BJ (cell line): ENCODE measurements at places on chromosomes 3 and 15.

GRCh38 chr3:190499122-190499521 is 14.8 kb upstream of the IL1RAP start:
- no peak for DNase-seq

DNA sequence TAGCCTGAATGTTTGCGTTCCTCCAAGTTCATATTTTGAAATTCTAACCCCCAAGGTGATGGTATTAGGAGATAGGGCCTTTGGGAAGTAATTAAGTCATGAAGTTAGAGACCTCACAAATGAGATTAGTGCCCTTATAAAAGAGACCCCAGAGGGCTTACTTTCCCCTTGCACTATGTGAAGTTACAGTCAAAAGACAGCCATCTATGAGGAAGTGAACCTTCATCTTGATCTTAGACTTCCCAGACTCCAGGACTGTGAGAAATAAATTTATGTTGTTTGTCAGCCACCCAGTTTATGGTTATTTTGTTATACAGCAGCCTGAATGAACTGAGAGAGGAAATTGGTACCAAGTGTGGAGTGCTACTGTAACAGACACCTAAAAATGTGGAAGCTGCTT is 74.4 kb downstream of the DAPK2 start:
- no peak for DNase-seq

- no peak for DNase-seq
Measured at GRCh38 chr3:26198609-26199008, 408.7 kb downstream of the OXSM start.

DNA sequence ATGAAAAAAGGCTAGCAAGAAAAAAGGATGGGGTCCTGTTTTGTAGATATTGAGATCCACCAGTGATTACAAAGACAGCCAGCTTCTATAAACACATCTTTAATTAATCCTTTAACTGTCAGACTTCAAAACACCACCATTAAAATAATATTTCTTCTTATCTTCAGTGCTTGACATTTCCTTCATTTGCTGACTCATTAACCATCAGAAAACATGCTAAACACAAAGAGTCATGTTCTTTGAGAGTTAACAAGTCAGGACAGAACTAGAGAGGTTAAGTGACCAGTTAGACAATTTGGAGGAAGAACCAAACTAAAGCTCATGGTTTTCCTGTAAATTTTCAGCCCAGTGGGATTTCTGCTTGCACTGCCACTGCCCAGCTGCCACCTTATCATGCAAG is 111.4 kb downstream of the MEIS2 start:
- no peak for DNase-seq

DNA sequence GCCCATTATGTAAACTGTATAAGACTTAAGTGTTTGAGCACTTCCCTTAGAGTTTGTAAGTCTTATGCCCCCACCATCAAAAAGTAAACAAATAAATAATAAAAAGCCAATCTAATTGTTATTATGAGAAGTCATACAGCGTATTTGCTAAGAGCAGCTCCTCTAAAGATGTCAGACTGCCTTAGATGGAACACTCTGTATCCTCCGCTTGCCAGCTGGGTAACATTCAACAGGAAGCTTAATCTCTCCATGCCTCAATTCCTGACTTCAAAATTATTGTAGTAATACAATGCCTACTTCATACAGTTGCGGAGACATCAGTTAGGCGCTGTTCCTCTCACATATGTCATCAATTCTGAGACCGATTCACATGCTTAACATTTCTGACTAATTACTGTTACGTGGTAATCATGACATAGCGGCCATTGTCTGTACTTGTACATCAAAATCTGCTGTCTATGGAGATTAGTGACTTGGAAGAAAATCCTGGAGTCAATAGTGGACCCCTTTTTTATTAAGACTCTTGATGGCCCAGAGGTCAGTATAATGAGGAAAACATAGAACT is 417.7 kb downstream of the LPP start:
- DNase-seq, result no peak
